Endothelial cell (in vitro differentiated cells): ENCODE measurements at places on chromosomes 5 and 9. TPM values are rescaled to one million over a fixed set of nuclear protein-coding genes. Genes with fewer than 3 reads are reported as not detected.

The DDX4 gene
- not detected for total RNA-seq

GRCh38 chr5:145976431-145977155, 40.2 kb downstream of the SH3RF2 start:
- DNase-seq: no peak

- DNase-seq: no peak
Measured at GRCh38 chr9:24590432-24590831, 44.7 kb upstream of the IZUMO3 start.

DNA sequence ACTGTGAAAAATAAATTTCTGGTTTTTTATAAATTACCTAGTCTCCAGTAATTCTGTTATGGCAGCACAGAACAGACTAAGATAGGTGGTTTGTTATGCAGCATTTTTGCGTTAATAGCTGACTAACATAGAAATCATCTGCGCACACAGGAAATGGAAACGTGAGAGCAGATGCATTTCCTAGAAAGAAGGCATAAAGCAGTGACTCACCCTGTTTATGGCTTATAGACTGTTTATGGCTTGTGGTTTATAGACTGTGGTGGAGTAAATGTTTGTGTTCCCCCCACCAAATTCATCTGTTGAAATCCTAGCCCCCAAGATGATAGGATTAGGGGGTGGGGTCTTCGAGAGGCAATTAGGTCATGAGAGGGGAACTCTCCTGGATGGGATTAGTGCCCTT, 18.3 kb upstream of the OSMR start:
- DNase-seq: no peak
